ENCODE measurements at places on chromosomes 12 and 14. TPM values are rescaled to one million over a fixed set of nuclear protein-coding genes. Genes with fewer than 3 reads are reported as not detected.

DNA sequence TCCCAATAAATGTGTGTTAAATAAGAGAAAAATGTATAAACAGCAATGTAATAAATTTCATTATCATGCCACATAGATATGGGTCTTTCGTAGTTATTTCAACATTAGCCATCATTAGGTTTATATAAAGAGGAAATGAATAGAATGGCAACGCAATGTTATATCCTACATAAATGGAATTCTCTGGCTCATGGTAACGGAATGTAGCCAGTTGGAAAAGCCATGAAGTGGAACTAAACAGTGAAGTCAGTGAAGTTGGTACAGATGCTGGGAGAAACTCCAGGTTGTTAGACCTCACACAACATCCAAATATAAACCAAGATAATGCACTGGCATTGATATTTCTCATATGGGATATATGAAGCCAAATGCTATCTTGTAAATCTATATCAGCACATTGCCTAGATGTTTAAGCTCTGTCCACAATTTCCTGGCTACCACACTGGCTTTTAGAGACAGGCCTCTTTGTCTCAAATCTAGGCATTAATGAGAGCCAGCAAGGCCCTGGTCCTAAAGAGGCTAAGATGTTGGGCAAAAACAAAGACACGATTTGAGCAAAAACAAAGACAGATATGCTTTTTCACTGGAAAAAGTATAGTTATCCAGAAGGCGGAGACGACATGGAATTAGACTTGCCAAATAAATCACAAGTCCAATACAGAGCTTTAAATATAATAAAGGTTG lies 861.0 kb downstream of the RPS29 start:
- DNase-seq, result no peak

DNA sequence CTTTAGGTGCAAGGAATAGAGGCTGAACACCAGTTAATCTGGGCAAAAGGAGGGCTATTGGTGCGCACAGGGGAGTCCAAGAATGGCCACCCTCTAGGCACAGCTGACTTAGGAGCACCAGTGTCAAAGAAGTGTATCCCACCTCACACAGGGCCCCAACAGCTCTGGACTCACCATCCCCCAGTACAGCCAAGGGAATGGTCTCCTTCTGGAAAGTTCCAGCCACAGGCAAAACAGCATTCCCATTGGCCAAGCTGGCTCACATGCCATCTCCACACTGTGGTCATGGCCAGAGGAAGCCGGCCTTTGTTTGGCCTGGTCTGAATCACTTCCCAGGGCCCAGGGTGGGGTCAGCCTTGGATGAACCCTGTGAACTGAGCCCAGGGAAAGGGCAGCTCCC lies 120.1 kb downstream of the DICER1 start:
- DNase-seq, result no peak

Gene RHOJ
- total RNA-seq, result not detected

DNA sequence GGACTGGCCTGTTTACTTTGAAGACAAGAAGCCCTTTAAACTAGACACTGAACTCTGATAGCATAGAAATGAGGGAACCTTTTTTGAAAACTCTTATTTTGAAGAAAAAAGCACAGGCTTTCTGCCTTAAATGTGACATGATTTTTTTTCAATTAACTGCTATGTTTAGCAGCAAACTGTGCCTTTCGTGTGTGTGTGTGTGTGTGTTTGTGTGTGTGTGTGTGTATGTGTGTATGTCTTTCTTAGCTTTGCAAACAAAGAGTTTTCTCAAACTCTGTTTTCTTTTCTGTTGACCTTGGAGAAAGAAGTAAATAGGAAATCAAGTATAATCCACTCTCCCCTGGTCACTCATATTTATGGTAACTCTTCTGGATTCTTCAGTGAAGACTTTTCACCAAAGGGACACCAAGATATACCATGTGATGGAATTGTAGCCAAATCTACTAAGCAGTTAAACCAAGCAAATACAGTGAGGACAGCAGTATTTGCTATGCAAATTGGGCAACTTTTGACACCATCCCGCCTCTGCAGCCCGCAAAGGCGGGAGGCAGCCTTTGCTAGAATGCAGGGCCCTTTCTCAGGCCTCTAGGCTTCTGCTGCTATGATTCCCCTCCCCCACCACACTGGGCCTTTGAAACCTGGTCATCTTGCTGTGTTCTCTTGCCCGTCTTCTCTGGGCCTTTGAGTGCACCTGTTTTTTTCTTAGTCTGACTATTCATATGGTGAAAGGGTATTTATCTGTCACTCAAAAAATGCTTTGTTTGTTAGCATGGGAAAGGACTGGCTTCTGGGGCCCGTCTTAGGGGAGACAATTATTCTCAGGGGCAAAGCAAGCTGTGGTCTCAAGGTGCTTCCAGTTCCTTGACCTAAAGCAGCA lies 107.9 kb downstream of the MYRFL start:
- DNase-seq, result no peak
